ENCODE measurements at places on chromosomes 11 and 22.

- DNase-seq = no peak
Measured at GRCh38 chr11:44147751-44148150, 52.3 kb downstream of the EXT2 start.

GRCh38 chr11:45560913-45561281, 104.5 kb downstream of the CHST1 start:
- DNase-seq = no peak

DNA sequence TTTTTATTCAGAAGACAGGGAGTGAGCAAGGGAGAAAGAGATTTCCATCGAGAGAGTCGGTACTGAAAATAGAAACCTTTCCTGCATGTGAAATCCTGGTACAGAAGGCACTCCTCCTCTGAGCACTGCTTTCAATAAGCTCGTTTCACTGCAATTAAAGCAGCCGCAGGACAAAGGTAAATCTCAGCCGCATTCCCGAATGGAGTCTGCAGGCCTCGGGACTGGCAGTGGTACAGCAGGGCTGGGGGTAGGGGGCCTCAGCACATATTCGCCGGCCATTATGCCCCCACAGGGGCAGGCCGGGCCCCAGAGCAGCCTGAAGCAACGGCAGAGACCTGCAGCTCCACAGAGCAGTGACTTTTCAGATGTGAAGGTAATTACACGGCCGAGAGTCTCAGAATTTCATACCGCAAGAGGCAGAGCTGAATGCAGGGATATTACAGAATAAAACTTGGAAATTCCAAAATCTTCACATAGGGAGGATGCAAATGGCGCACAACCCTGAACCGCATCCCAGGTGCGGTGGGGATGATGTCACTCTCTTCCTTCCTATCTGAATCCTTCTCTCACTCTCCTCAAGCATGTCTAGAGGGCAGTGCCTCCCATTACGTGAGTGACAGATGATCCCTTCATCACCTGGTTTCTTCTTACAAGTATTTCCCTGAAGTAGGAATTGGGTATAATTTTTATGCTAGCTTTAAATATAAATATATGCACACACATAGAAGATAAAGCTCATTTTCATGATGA, 622.1 kb downstream of the OPCML start:
- no peak for DNase-seq

DNA sequence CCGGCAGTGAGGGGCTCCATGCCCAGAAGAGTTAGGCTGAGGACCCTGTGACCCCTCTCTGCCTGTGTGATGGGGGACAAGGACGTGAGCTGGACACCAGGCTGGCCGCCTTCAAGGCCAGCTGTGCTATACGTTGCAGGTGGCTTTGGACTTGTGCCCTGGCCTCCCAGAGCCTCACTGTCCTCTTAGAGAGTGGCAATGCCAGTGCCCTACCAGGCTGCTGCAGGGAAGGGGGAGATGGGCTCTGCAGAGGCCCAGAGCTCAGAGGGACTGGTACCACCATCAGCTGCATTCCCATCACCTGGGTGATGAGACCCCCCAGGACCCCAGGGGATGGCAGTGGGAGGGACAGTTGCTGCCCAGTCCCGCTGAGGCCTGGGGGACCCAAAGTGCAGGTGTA, 90.4 kb upstream of the SHISAL1 start:
- DNase-seq = no peak

GRCh38 chr11:66337103-66337899, 1.1 kb upstream of the RIN1 start:
- DNase-seq = no peak

GRCh38 chr11:119795690-119796089, 66.7 kb upstream of the NECTIN1 start:
- no peak for DNase-seq

DNA sequence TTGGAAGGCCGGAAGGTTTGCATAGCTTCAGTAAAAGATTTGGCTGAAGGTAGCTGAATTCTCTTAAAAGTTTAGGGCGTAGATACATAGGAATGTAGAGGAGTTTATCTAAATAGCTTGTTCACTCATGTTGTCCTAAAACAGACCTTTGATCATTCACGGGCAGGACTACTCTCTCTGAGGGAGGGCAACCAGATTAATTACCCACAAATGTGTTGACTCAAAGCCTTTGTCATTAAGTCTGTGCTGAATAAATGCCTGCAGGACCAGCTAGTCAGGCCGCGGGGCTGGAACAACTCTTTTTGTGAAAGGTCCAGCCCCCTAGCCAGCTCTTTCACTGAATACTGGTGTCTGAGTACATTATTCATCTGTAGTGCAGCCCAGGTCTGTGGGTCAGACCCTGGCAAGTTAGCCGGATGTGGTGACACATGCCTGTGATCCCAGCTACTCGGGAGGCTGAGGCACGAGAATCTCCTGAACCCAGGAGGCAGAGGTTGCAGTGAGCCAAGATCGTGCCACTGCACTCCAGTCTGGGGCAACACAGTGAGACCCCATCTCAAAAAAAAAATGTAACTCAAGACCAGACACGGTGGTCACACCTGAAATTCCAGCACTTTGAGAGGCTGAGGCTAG, 2.8 kb upstream of the FADD start:
- no peak for DNase-seq

DNA sequence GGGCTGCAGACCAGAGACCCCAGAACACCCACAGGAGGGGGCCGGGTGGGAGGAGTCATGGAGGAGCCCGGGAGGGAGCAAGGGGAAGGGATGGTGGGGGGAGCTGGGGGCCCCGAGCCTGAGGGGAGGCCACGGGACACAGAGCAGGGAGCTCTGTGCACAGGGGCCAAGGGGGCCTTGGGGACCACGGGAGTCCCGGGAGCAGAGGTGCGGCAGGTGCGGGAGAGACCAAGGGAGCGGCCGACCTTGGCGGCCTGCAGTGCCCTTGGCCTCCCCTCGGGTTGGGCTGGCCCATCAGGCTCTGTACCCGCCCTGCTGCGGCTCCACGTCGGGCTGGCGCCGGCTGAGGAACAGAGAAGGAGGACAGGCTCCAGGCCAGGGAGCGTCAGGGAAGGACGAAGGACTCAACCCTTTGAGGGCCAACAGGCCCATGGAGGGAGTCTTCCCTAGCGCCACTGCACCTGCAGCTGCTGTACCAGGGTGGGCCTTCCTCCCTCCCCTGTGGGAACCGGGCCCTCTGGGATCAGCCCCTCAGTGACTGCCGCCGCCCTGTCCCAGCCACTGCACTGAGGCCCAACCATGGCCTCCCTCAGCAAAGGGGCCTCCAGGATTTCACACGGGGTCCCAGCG, 17.8 kb upstream of the BRSK2 start:
- DNase-seq = no peak

DNA sequence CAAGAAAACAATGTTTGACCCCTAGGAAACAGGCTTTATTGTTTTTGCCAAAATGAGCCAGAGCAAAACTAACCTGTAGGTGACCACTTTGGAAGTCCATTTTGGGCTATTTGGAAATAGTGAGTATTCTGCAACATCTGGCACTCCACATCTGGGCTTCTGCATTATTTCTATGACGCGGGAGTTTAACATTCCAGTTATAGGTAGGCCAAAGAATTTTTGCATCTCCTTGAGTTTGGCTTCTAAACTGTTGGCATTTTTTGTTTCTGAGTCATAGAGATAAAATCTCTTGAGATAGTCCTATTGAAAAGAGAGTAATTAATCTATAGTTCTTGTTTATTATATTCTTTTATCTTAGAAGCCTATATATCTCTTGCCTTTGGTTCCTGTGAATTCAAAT, 2.9 kb downstream of the MMP7 start:
- no peak for DNase-seq

DNA sequence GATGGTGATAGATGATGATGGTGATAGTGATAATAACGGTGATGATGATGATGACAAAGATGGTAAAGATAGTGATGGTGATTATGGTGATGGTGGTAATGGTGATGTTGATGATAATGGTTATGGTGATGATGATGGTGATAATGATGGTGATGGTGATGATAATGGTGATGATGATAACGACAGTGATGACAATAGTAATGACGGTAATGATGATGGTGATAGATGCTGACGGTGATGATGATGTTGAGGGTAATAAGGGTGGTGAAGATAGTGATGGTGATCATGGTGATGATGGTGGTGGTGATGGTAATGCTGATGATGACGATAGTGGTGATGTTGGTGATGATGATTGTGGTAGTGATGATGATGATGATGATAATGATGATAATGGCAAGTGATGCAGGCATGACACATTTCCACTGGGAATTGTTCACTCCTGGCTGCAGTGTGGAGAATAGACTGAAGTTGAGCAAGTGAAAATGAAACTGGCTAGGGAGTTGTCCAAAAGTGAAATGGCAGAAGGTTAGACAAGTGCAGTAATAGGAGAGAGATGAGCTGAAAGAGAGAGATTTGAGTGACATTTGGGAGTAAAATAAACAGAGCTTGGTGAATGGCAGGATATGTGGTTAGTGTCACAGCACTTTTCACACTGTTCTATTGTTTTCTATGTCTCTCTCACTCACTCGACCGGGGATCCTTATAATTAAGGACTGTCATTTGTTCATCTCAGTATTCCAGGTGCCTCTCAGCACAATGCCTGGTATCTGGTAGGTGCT, 992.5 kb downstream of the OPCML start:
- no peak for DNase-seq

- DNase-seq = no peak
Measured at GRCh38 chr11:19891022-19891421, 178.4 kb downstream of the NAV2 start.

- no peak for DNase-seq
Measured at GRCh38 chr11:72727521-72727920, 24.7 kb downstream of the ARAP1 start.

DNA sequence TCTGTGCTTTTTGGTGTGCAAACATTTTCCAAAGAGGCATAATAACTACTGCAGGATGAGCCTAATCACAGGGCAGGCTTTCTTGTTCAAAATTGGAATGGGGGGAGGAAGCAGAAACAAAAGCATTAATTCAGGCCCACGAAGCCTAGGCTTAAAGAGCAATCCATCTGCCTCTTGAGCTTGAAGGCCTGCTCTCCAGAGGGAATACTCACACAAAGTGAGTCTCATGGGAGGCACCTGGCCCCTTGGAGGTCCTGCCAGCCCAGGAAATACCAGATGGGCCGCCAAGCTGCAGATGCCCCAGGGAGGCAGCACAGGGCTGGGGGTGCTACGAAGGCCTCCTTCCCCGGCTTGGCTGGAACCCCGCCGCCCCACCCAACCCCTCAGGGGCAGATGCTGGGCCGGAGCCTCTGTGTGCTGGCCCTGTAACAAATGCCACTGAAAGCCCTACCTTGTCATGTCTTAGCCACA, 39.3 kb upstream of the COMT start:
- no peak for DNase-seq

DNA sequence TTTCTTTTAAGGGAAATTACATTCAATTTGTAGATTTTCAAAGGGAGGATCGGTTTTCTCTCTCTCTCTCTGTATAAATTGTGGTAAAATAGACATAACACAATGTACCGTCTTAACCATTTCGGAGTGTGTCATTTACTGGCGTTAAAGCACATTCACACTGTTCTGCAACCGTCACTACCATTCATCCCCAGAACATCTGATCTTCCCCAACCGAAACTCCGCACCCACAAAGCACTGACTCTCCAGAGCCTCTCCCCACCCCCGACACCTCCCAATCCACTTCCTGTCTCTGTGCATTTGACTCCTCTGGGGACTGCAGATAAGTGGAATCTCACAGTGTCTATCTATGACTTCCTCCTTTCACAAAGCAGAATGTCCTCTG, 15.9 kb upstream of the GRAMD4 start:
- peak; percentile 60 for DNase-seq

DNA sequence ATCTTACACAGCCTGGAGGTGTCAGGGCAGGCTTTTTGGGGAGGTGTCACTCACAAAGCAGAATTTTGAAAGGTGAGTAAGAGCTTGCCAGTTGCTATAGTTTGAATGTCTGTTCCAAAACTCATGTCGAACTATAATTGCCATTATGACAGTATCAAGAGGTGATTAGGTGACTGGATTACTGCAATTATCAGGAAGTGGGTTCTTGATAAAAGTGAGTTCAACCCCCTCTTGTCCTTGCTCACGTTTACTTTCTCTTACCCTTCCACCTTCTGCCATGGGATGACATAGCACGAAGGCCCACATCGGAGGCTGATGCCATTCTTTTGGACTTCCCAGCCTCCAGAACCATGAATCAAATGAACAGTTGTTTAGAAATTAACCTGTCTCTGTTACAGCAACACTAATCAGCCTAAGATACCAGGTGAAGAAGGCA, 4.7 kb upstream of the C11orf86 start:
- DNase-seq = no peak

DNA sequence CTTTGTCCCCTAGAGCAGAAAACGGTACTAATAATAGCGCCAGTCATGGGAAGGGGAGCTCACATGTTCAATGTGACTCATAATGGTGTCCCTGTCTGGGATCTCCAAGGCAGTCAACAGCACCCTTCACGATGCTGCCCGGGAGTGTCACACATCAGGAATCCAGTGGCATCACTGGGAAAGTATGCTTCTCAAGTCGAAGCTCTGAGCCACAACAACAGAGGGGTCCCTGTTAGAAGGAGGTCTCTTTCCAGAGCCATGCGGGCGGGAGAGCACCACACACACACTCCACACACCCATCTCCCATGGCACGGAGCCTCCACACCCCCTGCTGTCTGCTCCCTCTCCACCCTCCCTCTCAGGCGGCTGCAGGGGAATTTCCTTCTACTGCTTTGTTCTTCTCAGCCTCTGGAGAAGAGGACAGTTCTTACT, 119.7 kb downstream of the ETS1 start:
- no peak for DNase-seq

Measured in Karpas-422 (cell line).